ENCODE measurements at places on chromosomes 13 and 19.

- no peaks in the 10 kb centered on the region for H3K36me3 ChIP-seq
- no peaks in the 10 kb centered on the region for H3K4me1 ChIP-seq
- H3K27me3 ChIP-seq: no peaks in the 10 kb centered on the region
These were observed 316.6 kb downstream of the DCLK1 start for GRCh38 chr13:35814605-35815011.

DNA sequence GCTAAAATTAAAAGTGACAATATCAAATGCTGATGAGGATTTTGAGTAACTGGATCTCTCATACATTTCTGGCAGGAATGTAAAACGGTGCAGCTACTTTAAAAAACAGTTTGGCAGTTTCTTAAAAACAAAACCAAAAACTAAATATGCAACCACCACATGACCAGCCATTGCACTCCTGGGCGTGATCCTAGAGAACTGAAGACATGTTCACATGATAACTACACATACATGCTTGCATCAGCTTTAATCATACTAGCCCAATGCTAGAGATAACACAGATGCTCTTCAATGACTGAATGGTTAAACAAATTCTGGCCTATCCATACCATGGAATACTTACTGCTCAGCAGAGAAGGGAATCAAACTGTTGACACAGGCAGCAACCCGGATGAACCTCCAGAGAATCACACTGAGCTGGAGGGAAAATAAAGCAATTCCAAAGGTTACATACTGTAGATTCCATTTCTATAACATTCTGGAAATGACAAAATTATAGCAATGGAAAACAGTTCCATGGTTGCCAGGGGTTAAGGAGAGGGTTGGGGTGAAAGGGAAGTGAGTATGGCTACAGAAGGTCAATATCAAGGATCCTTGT is 25.5 kb upstream of the NAXD start:
- H3K36me3 ChIP-seq: no peaks in the 10 kb centered on the region
- H3K27ac ChIP-seq: no peak overlapping the region
- DNase-seq: no peak
- H3K4me3 ChIP-seq: no peak overlapping the region
- H3K27me3 ChIP-seq: no peaks in the 10 kb centered on the region

GRCh38 chr13:98510156-98510509 is 66.8 kb downstream of the STK24 start:
- DNase-seq: no peak
- no peaks in the 10 kb centered on the region for H3K27me3 ChIP-seq
- no peak overlapping the region for H3K27ac ChIP-seq
- H3K4me3 ChIP-seq: no peak overlapping the region

- peaks cover 7% of the 10 kb centered on the region for H3K36me3 ChIP-seq
- H3K4me3 ChIP-seq: no peak overlapping the region
- no peaks in the 10 kb centered on the region for H3K4me1 ChIP-seq
These were observed 48.0 kb upstream of the KATNAL1 start for GRCh38 chr13:30355384-30355699.

DNA sequence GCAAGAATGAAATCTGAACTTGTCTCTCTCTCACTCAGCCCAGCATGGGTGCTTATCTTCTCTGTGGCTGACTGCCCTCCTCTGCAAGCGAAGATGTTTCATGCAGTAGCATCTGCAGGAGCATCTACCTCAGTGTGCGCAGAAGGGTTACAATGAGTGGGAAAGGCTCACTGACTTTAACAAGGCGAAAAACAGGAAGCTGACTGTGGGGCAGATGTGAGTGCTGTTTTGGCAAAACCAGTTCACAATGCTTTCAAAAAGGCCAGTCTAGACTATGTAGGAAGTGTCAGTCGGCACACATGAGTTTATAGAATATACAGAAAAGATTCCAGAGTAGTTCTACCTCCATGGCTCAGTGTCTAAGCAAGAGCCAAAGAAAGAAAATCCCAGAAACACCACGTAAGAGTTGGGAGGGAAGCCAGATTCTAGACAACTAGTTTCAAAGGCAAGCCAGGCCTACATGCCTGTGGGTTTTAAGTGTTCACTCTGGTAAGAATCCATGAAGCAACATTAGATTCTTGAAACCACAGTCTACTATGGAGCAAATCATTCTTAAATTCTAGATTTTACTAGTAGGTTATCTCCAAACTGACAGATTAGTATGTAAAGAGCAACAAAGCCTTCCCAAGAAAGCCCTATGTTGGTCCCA is 124.5 kb downstream of the ABCC4 start:
- H3K36me3 ChIP-seq: no peaks in the 10 kb centered on the region
- no peak overlapping the region for H3K27ac ChIP-seq
- no peak overlapping the region for H3K4me3 ChIP-seq
- no peaks in the 10 kb centered on the region for H3K4me1 ChIP-seq
- DNase-seq: no peak

DNA sequence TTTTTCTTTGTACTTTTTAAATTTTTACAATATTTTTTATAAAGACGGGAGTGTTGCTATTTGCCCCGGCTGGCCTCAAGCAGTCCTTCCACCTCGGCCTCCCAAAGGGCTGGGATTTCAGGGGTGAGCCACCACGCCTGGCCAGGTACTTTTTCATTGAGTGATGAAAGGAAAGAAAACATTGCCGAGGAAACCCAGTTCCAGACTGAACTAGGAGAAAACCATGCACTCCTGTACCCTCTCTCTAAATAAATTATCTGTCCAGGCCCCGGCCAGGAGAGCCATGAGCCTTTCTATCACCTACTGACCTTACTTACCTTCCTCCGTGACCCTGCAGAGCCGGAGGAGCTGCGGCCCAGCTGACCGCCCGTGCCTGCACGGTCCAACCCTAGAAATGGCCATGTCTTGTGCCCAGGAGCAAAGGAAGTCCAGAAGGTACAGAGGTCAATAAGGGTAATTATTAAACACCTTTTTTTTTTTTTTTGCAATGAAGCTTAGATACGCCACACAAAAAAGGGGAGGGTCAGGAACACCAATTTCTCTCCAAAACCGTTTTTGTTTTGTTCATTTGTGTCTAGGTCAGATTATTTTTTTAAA is at the start of gene SLC7A9:
SLC7A9 (minus strand) TSS at position 399 of the 597 bp plus-strand sequence. CDS start 1,233 bp downstream, outside the sequence.
- H3K27me3 ChIP-seq: no peaks in the 10 kb centered on the region
- H3K36me3 ChIP-seq: no peaks in the 10 kb centered on the region
- H3K27ac ChIP-seq: no peak within 1 kb of the TSS
- H3K4me1 ChIP-seq: no peaks in the 10 kb centered on the region

- H3K36me3 ChIP-seq: peaks cover 81% of the 10 kb centered on the region
- H3K27me3 ChIP-seq: no peaks in the 10 kb centered on the region
- no peak overlapping the region for H3K4me3 ChIP-seq
- 0 out of 2 replicates have a peak, but pooled peaks cover 3% of the 10 kb centered on the region for H3K4me1 ChIP-seq
- no peak overlapping the region for H3K27ac ChIP-seq
These were observed 9.1 kb downstream of the LDLR start for GRCh38 chr19:11098327-11098726.

GRCh38 chr19:46471116-46471733 is at the start of gene PNMA8A:
Gene PNMA8A (minus strand): TSS chr19:46471563. CDS start chr19:46471035, 528 bp downstream.
- H3K4me3 ChIP-seq: peak within 1 kb of the TSS; percentile 72
- no peak within 1 kb of the TSS for H3K27ac ChIP-seq
- H3K27me3 ChIP-seq: no peaks in the 10 kb centered on the region
- peaks cover 26% of the 10 kb centered on the region for H3K36me3 ChIP-seq
- DNase-seq: peak; percentile 95

All from H9 (cell line).